ENCODE measurements at places on chromosomes 1 and 21. TPM values are rescaled to one million over a fixed set of nuclear protein-coding genes. Genes with fewer than 3 reads are reported as not detected.

LINGO4 gene
- total RNA-seq: 1.2 TPM

DNA sequence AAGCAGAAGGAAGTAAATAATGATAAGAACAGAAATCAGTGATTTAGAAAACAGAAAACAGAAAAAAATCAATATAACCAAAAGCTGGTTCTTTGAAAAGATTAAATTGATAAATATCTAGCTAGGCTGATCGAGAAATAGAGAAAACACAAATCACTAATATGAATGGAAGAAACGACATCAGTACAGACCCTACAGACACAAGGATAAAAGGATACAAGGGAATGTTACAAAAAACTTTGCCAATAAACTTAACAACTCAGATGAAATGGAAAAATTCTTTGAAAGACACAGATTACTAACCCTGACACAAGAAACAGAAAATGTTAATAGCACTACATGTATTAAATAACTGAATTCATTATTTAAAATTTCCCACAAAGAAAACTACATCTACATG is 6.3 kb upstream of the ARHGAP29 start:
- H3K27ac ChIP-seq: no peak overlapping the region
- peaks cover 70% of the 10 kb centered on the region for H3K27me3 ChIP-seq
- no peak overlapping the region for H3K4me3 ChIP-seq
- no peaks in the 10 kb centered on the region for H3K36me3 ChIP-seq
- DNase-seq: no peak
- H3K4me1 ChIP-seq: peaks cover 9% of the 10 kb centered on the region

- no peak for DNase-seq
- H3K27me3 ChIP-seq: no peaks in the 10 kb centered on the region
- peaks cover 6% of the 10 kb centered on the region for H3K36me3 ChIP-seq
- no peaks in the 10 kb centered on the region for H3K4me1 ChIP-seq
- no peak overlapping the region for H3K4me3 ChIP-seq
Measured at GRCh38 chr1:43736819-43737218, 29.5 kb downstream of the ST3GAL3 start.

- no peaks in the 10 kb centered on the region for H3K4me1 ChIP-seq
- no peak overlapping the region for H3K4me3 ChIP-seq
- DNase-seq: no peak
- peaks cover 5% of the 10 kb centered on the region for H3K36me3 ChIP-seq
- H3K27me3 ChIP-seq: no peaks in the 10 kb centered on the region
- H3K27ac ChIP-seq: no peak overlapping the region
Measured at GRCh38 chr1:41158147-41158875, 83.8 kb downstream of the SCMH1 start.

DNA sequence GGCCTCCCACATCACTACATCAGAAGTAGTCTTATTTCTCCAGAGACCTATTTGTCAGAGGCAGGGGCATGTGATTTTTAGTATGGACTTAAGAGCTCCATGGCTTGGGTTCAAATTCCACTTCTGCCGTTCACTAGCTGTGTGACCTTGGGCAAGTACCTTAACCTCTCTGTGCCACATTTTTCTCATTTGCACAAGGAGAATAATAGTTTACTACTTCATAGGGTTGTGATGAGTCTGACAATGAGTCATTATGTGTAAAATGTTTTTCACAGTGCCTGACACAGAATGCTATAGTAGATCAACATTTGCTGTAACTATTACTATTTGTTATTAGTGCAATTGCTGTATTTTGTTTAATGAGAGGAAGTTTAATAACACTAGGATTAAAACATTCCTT is 200.6 kb downstream of the PRDM2 start:
- no peaks in the 10 kb centered on the region for H3K36me3 ChIP-seq
- no peaks in the 10 kb centered on the region for H3K4me1 ChIP-seq
- H3K4me3 ChIP-seq: no peak overlapping the region
- DNase-seq: no peak
- H3K27ac ChIP-seq: no peak overlapping the region
